ENCODE measurements at places on chromosomes 3 and 15. TPM values are rescaled to one million over a fixed set of nuclear protein-coding genes. Genes with fewer than 3 reads are reported as not detected.

The SPESP1 gene
- not detected for total RNA-seq

The DNAJA4 gene
- 0.05 TPM for total RNA-seq

The ISG20 gene
- 33.0 TPM for total RNA-seq

The ADGRG7 gene
- total RNA-seq: not detected

The GLT8D1 gene
- total RNA-seq: 38.7 TPM

The GRIP2 gene
- 1.2 TPM for total RNA-seq

The SLCO2A1 gene
- total RNA-seq: 0.24 TPM

The LMOD3 gene
- total RNA-seq: not detected

The CACNA1D gene
- total RNA-seq: 1.2 TPM

The CFAP161 gene
- not detected for total RNA-seq

The SLC2A2 gene
- total RNA-seq: not detected

The BRK1 gene
- total RNA-seq: 178 TPM

The IQCF5 gene
- total RNA-seq: not detected

The ASB14 gene
- total RNA-seq: not detected

The CPA3 gene
- not detected for total RNA-seq

The NR2F2 gene
- total RNA-seq: 20.2 TPM

The KNG1 gene
- not detected for total RNA-seq

The GCNT3 gene
- total RNA-seq: 123 TPM

The MEIS2 gene
- total RNA-seq: 8.5 TPM

The CILP gene
- total RNA-seq: 0.41 TPM

The UBA7 gene
- 0.23 TPM for total RNA-seq

The VWA5B2 gene
- total RNA-seq: 0.60 TPM

The OXTR gene
- 10.8 TPM for total RNA-seq

The CCRL2 gene
- not detected for total RNA-seq

The MCTP2 gene
- total RNA-seq: not detected

The GOLGA8J gene
- not detected for total RNA-seq

The MUSTN1 gene
- total RNA-seq: 0.32 TPM

The SLC33A1 gene
- 15.0 TPM for total RNA-seq

The SLC25A26 gene
- total RNA-seq: 21.3 TPM

The MESP1 gene
- 6.8 TPM for total RNA-seq

All from A549 treated with Hydrocortisone at 1 μM for 4 hours (cell line).